ENCODE measurements at places on chromosomes 11 and 22.

GRCh38 chr11:17791144-17791543 lies 56.6 kb downstream of the KCNC1 start:
- no peak for DNase-seq

GRCh38 chr22:37182101-37182948 lies 5.7 kb downstream of the C1QTNF6 start:
- no peak for DNase-seq

GRCh38 chr11:130611791-130612251 lies 163.4 kb downstream of the ADAMTS15 start:
- no peak for DNase-seq

- DNase-seq: no peak
Measured at GRCh38 chr11:66072518-66072917, 2.4 kb downstream of the PACS1 start.

GRCh38 chr11:116328391-116328790 lies 444.4 kb downstream of the BUD13 start:
- no peak for DNase-seq

DNA sequence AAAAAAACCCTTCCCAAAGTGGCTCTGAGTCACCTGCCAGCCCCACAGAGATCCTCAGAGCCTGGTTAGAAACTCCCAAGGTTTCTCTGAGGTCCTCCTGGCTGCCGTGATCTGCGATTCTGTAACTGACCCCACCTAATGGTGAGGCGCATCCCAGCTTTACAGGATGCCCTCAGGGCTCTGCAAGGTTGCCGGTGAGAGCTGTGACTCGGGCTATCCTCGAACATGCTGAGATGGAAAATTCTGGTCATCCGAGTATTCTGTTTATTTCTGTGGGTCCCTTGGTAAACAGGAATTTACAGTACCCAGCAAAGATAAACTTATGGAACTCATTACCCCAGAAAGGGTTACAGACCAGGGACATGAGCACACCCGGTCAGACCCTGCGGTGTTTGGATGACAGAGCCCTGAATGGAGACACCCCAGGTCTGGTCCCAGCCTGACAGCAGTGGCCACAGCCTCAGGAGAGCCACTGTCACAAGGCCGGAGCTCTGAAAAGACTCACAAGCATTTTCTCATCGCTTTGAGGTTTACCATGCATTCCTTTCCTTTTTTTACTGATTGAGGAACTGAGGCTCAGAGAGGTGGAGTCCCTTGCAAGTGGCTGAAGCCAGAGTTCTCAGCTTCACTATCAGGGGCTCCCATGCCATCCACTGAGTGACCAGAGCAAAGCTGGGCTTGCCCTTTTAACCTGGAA lies 22.2 kb downstream of the LIF start:
- no peak for DNase-seq

GRCh38 chr11:103649401-103649895 lies 387.0 kb upstream of the DDI1 start:
- DNase-seq: no peak

DNA sequence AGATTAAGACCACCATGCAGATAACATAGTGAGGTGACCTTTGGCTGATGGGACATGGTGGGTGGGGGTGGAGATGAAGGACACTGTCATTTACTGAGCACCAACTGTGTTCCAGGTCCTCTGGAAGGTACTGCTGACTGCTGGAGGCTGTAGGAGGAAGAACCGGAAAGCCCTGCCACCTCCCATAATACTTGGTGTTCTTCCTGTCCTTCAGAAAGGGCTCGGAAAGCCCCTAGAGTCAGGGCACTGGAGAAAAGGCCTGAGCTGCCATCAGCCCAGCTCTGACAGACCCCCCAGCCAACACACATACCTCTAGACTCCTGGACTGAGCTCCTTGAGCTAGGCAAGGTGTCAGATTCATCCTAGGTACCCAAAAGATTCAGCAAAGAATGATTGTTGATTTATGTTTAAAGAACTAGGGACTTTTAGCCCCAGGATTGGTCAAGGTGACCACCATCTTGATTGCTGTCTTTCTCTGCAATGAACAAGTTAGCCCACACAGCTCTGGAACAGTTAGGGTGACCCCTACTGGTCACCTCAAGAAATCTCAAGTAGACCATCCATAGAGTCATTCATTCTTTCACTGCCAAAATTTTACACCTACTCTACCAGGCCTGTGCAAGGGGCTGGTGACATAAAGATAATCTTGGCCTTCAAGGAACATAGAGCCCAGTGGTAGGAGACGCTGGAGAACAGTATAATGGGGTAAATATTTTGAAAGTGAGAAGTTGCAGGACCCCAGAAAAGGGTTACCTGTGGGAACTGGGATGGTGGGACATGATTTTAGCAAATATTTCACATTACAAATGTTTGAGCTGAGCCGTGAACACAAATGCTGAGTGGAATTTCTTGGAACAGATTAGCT lies 39.4 kb downstream of the IRAG1 start:
- DNase-seq: peak; percentile 42

GRCh38 chr22:46116491-46116958 lies 33.8 kb upstream of the PPARA start:
- DNase-seq: peak; percentile 81

DNA sequence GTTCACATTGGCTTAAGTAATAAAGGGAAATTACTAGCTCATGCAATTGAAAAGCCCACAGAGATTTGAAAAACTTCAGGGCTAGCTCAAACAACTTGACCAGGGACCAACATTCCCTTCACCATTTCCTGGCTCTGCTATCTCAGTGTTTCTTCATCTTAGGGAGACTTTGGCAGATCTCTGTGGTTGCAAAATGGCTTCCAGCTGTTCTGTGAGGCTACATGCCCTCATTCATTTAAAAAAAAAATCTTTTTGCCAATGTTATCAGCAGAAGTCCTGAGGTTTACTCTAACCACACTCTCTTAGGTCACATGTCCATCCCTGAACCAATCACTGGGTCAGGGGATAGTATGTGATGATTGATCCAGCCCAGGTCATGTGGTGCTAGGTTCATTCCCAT lies 13.9 kb upstream of the RASSF10 start:
- DNase-seq: no peak

GRCh38 chr22:42892571-42893316 lies 35.7 kb upstream of the ARFGAP3 start:
- no peak for DNase-seq

GRCh38 chr22:43434928-43435311 lies 23.1 kb downstream of the MPPED1 start:
- no peak for DNase-seq

DNA sequence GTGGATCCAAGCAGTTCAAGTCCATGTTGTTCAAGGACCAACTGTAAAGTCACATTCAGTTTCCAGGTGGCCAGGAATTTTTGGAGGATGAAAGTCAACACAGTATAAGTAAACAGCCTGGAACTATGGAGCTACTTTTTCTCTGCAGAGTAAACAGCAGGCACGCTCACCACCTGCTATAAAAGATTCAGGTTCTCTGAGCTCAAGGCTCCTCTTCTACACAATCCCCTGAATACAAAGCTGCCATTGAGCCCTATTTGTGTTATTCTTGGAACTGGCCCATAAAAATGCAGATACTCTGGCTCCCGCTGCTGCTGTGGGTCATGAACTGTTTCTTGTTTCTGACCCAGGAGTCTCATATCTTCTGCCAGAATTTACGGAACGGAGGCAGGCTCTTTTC lies 56.9 kb upstream of the PRR5 start:
- no peak for DNase-seq

All from naive B cell (primary cell).